Kidney (tissue), 22 donors: ENCODE measurements at places on chromosomes 1 and 21. TPM values are rescaled to one million over a fixed set of nuclear protein-coding genes. Genes with fewer than 3 reads are reported as not detected.
A peak's percentile ranks its signal among the peaks of the same experiment; 100 is the strongest.

DNA sequence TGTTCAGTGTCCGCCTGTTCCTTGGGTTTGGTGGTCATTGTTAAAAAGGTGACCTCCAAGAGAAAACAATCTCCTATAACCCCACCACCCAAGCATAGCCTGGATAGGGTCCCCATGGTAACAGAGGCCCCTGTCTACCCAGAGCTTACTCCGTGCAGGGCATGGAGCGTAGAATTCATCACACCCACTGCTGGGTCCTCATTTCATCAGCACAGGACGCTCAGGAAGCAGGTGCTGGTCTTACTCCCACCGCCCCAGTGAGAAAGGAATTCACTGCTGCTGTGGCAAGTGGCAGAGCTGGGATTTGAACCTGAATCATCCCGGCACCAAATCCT, 37.0 kb downstream of the ARHGEF10L start:
- peak overlapping the region; percentile 29 for H3K27ac ChIP-seq
- H3K4me3 ChIP-seq: no peak overlapping the region
- DNase-seq: peak; percentile 48
- no peaks in the 10 kb centered on the region for H3K36me3 ChIP-seq
- no peaks in the 10 kb centered on the region for H3K27me3 ChIP-seq
- H3K4me1 ChIP-seq: no peaks in the 10 kb centered on the region

GRCh38 chr1:212037900-212038299, 2.4 kb downstream of the DTL start:
- DNase-seq: no peak
- H3K27ac ChIP-seq: no peak overlapping the region
- H3K27me3 ChIP-seq: no peaks in the 10 kb centered on the region
- peaks cover 7% of the 10 kb centered on the region for H3K4me1 ChIP-seq

GRCh38 chr1:234262007-234262753, 111.1 kb upstream of the COA6 start:
- H3K27ac ChIP-seq: no peak overlapping the region
- no peaks in the 10 kb centered on the region for H3K36me3 ChIP-seq
- H3K27me3 ChIP-seq: no peaks in the 10 kb centered on the region
- no peaks in the 10 kb centered on the region for H3K4me1 ChIP-seq
- DNase-seq: no peak

DNA sequence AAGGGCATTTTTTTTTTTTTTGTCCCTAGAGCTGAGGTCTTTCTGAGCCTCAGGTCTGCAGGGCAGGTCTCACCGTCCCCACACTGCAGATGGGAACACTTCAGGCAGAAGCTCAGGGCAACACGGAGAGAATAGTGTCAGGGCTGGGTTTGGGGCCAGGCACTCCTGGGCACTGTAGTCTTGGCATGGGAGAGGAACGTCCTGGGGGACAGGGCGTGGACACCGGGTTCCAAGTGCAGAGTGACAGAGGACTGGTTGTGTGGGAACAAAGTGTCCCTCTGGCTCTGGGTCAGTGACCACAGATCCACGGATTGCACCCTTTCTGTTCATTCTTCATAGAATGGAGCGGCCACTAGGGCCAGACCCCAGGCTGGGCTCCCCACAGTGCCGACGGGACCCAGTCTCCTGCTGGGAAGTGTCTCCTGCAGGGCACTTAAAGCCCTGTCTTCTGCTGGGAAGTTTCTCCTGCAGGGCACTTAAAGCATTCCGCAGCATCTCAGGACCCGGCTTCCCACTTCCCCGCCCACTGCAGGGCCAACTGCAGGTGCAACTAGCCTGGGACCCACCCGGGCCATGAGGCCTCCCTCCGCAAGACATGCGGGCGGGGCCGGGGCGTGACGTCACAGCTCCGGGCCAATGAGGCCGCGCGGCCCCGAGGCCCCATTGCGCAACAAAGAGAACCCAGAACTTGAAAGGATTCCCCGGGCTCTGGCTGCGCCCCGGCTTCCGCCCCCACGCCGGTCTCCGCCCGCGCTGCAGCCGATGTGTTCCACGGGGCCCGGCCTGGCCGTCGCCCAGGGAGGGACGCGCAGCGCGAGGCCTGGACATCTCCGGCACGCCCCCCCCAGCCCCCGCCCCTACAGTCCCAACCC, 1.2 kb downstream of the GPR153 start:
- H3K27me3 ChIP-seq: no peaks in the 10 kb centered on the region
- H3K4me3 ChIP-seq: no peak overlapping the region
- H3K27ac ChIP-seq: no peak overlapping the region
- H3K36me3 ChIP-seq: no peaks in the 10 kb centered on the region
- peak; percentile 79 for DNase-seq

SV2A gene
- 4.5 TPM for total RNA-seq

KRTAP12-4 gene
- not detected for total RNA-seq

TMPRSS2 gene
- total RNA-seq: 32.8 TPM
